ENCODE measurements at places on chromosomes 7 and 10.

GRCh38 chr7:55946545-55946944 is 5.1 kb upstream of the MRPS17 start:
- no peak for DNase-seq

DNA sequence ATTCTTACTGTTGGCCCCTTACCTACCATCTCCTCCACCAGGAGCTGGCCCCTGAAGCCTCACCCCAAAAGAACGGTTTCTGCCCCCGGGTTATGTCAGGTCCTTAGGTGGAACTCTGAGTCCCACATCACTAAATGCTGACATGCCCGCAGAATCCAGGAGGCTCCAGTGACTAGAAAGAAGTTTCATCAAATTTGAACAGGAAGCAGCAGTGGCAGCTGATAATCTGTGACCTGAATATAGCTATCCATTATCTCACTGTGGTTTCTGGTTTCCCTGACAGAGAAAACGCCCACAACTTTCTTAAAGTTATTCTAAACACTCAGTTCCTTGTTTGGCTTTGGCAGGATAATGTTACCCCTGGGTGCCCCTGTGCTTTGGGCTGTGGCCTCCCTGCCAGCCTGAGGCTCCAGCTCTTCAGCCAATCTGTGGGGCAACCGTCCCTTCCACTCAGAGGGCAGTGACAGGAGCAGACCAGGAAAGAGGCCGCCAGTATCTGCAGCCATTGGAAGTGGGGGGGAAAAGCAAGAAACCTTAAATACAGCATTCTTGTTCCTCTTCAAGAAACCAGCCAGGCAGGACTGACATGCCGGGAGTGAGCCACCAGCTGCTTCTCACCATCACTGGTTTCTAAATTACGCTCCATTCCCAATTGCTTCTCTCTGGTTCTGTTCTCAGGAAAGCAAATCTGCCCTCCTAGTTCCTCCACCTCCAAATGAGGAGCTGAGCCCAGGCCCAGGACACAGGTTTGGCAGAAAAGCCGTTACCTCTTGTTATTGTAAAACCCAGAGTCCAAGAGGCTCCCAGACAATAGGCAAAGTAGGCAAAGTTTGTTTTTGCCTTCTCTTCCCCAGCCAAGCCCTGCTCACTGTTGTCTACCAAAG is 41.2 kb upstream of the VCL start:
- DNase-seq, result no peak

GRCh38 chr10:77186936-77187335 is 450.7 kb downstream of the KCNMA1 start:
- DNase-seq, result no peak

DNA sequence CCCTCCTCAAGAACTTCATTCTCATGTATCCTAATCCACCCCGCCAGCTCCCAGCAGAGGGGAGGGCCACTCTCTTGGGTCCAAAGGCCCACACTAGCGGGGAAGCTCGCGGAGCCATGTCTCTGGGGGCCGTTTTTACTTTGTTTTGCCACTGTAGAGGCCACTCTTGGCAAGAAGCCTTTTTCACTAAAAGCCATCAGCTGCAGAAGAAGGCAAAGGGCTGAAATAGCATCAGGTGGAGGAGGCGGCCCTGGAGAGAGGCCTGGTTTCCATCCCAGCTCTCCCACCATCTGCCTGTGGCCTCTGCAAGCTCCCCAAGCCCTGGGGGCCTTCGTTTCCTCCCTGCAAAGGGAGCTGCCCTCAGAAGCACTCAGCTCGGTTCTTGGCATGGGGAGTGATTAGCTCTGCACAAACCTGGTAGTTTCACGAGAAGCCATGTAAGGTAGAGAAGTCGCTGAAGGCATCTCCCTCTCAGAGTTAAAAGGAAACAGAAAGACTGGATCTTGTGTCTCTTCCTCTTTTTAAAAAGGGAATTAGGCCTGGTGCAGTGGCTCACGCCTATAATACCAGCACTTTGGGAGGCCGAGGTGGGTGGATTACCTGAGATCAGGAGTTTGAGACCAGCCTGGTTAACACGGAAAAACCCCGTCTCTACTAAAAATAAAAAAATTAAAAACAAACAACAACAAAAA is 70.3 kb downstream of the PARP12 start:
- no peak for DNase-seq

DNA sequence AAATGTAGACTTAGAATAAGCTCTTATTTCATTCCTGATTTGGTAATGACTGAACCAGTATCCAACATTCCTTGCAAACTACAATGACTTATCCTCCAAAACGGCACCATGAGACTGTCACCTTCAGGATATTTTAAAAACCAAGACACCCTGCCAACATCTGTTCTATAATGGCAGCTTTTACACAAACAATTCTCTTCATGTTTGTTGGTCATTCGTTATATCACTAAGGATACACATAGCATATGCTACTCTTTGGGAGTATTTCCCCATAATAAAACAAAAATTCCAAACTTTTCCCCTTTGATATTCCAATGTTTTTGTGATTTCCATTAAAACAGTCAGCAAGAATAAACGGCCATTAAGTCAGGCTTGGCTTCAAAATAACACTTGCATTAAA is 215.4 kb downstream of the GLI3 start:
- DNase-seq, result no peak

- no peak for DNase-seq
These were observed 175.1 kb downstream of the COBL start for GRCh38 chr7:51141451-51142003.

GRCh38 chr10:77264107-77264506 is 373.5 kb downstream of the KCNMA1 start:
- no peak for DNase-seq

DNA sequence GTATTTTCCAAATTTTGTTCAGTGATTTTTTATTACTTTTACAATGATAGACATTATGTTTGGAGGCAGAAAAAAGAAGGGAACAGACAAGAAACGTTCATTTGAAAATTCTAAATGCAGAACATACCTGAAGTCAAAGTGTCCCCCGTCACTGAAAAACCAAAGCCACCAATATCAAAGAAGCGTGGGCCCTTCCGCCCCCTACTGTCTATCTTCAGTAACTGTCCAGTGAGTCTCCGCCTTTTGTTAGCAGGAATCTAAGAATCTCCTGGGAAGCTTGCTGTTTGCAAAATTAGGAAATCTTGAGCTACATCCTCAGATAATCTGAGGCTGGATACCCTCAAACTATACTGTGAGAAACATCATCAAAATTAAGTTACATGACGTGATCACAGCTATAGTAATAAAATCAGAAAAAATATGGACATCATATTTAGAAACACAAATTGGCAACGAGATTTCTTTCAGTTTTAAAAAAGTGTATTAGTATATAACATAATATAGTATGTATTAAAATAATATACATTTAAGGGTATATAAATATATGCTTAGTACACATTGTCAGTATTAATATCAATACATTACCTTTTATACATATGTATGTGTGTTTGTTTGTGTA is 169.3 kb upstream of the AKR1E2 start:
- DNase-seq, result no peak

GRCh38 chr7:55484834-55485233 is 87.5 kb downstream of the VOPP1 start:
- DNase-seq, result no peak

DNA sequence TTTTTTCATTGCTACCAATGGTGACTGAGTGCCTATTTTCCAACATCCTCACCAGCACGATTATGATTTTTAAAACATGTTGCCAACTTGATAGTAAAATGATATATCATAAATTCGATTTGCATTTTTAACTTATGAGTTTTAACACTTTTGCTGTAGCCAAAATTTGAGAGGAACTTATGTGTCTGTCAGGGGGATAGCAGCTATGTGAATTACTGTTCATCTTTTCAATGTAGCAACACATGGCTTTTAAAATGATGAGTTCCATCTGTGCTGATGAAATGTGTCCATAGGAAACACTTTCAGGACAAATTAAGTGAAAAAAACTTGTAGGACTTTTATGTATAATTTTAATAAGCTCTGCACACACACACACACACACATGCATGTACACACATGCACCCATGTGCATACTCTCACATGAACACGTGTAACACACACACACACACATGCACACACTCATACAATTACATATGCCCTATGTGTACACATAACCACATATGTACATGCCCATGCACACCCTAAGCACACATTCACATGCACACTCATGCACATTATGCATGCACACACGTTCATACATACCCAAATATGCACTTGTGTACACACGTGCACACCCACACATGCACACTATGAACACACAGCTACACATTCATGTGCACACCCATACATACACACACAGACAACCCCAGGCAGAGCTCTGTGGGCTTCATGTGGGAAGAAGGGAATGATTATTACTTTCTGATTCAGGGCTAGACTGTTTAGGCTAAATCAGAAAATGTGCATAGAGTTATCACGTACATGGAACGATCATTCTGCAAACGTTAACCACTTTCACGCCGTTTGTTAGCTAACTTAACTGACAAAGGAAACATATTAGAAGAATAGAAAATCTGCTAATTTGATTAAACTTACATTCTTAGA is 68.9 kb downstream of the C10orf143 start:
- no peak for DNase-seq

- no peak for DNase-seq
These were observed 72.6 kb upstream of the TOMM7 start for GRCh38 chr7:22895140-22895827.

GRCh38 chr7:158033196-158033595 is 554.4 kb downstream of the PTPRN2 start:
- DNase-seq, result no peak

GRCh38 chr7:29805886-29806207 is 461 bp upstream of the WIPF3 start:
- no peak for DNase-seq

DNA sequence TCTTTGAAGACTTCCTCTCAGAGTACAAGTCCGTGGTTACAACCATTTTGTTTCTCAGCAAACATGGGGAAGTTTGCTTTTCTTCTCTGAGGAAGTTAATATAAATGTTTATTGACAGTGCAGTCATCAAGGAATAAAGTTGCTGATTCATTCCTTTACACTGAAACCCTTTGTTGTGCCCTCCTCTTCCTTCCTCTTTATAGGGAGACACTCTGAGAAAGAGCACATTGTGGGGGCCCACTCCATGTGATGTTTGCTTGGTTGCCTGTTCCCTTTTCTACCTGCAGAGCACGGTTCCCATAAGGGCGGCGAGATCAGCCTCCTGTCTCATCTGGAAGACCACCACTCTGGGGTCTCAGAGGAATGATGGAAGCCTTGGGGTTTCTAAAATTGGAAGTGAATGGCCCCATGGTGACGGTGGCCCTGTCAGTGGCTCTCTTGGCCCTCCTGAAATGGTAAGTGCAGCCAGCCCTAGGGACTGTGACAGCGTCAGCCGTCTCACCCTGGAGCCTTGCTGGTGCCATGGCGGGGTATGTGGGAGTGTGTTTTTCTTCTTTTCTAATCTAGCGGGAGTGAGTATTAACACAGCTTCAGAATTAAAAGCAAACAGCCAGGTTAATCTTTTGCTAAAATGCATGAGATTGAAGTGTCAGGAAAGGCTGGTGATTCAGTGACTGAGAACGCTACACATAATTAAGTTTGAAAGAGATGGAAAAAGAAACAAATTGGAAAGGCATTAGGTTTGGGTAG is at the start of gene TBXAS1:
Gene TBXAS1, plus strand, starts transcription at position 240 of the 750 bp plus-strand sequence. Its CDS starts 127 bp downstream, at position 367.
- no peak for DNase-seq

DNA sequence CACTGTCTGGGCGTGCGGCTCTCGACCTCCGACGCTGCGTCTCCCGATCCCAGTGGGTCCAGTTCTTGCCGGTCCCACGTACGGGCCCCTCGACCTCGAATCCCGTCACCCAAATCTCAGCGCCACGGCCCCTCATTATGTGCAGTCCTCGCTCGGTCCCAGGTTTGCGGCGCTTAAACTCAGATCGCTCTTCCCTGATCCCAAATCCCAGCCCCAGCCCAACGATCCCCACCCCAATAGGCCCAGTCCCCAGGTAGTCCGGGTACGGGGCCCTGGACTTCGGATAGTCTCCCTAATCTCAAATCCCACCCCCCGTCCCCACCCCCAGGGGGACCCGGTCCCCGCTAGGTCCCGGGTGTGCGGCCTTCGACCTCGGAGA is 666 bp downstream of the HNRNPF start:
- no peak for DNase-seq

GRCh38 chr7:33932221-33932620 is 26.9 kb downstream of the BMPER start:
- no peak for DNase-seq

DNA sequence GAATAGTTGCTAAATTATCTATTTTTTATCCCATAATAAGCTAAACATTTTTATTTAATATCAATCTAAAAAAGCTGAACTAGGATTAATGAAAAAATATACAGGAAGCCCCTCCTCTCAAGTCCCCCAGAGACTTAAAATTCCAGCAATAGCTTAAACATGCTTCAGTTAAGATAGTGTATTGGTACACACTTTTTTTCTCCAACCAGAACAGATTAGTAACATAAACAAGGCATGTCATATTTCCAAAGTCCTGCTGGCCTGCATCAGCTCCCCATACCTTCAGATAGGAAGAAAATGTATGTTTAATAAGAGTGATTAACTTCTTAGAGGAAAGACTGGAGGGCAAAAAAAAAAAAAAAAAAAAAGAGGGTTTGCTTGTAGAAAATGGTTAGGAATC is 7.1 kb downstream of the TBX20 start:
- DNase-seq, result no peak

DNA sequence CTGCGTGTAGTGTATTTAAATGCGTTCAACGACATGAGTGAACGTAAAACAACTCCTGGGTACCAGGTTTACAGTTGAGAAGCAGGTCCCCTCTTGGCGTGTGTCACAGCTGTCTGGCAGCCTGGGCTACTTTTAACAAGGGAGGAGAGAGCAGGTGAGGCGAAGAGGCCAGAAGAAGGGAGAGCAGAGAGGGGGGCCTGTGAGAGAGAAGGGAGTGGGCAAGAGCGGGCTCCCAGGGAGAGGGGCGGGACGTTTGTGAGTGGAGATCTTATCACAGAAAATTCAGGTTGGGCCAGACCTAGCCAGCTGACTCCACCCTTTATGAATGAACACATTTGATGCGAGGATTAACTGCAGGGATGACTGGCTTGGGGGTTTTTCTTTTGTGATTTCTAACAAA is 154.0 kb downstream of the CAMK1D start:
- no peak for DNase-seq

- DNase-seq, result no peak
These were observed 49.0 kb upstream of the LYZL1 start for GRCh38 chr10:29239569-29240472.

- DNase-seq, result peak; percentile 100
These were observed 69.3 kb downstream of the ETV1 start for GRCh38 chr7:13920053-13920697.

Measured in HS-5 (cell line).